ENCODE measurements at places on chromosomes 5 and 9.

DNA sequence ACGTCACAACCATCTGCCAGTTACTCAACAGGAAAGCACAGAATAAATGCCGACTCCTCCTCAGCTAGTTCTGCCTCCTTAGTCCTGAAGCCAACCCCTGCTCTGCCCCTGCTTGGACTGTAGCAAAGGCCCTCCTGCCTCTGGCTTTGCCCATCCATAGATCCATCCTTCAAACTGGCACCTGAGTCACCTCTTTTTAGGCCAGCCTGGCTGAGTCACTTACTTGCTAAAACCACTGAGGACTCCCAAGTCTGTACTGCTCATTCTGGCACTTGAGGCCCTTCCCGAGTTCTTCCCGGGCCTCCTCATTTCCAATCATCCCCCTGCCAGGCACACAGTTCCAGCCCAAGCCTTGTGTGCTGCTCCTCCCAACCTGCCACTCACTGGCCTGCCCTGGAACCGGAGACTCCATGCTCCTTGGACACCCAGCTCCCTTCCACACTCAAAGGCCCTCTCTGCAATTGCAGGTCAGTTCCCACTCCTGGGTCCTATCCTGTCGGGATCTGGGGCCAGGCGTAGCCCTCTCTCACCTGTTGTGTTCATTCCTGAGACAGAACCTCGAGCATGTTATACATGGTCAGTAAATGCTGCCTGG lies 220.1 kb downstream of the DAB2IP start:
- DNase-seq = no peak

DNA sequence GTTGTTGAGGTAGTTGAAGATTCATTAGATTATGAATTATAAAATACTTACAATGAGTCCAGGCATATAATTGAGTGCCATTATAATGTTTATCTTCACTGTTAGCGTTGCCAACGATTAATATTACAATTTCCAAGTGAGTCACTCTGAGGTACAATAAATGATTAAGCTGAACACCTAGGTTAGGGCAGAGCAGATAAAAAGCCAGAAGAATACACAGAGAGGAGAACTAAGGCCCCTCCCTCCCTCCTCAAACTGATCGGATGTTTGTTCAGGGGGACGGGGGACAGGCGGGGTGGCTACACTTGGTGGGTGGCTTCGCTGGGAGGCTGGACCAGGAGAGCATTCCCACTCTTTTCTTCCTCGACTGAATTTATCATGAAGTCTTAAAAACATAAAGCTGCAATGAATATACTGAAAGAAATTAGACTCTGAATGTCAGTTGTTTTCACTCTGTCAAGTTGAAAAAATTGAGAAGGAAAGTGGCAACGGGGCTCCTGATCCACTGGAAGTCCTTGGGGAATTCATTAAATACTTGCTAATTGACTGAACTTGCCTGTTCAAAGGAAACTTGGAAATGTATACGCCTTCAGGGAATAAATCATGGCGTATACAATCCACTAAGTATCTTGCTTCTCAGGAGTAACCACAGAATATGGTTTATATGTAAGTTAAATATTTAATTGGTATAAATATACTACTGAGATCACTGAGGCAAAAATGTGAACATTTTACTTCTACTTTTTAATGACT lies 198.1 kb downstream of the TSSK1B start:
- no peak for DNase-seq

GRCh38 chr5:112860929-112861637 lies at the start of gene SRP19:
Gene SRP19 (plus strand): TSS chr5:112861287. CDS start chr5:112861377, 90 bp downstream.
- peak; percentile 96 for DNase-seq

GRCh38 chr5:83577036-83577636 lies 105.6 kb downstream of the VCAN start:
- no peak for DNase-seq

GRCh38 chr5:169808118-169808581 lies 171.1 kb downstream of the DOCK2 start:
- no peak for DNase-seq

GRCh38 chr5:33631786-33632185 lies 191.0 kb downstream of the TARS1 start:
- DNase-seq = peak; percentile 4

- DNase-seq = no peak
Measured at GRCh38 chr5:124596595-124597421, 149.6 kb downstream of the ZNF608 start.

GRCh38 chr5:157415838-157416237 lies 44.2 kb upstream of the NIPAL4 start:
- no peak for DNase-seq

DNA sequence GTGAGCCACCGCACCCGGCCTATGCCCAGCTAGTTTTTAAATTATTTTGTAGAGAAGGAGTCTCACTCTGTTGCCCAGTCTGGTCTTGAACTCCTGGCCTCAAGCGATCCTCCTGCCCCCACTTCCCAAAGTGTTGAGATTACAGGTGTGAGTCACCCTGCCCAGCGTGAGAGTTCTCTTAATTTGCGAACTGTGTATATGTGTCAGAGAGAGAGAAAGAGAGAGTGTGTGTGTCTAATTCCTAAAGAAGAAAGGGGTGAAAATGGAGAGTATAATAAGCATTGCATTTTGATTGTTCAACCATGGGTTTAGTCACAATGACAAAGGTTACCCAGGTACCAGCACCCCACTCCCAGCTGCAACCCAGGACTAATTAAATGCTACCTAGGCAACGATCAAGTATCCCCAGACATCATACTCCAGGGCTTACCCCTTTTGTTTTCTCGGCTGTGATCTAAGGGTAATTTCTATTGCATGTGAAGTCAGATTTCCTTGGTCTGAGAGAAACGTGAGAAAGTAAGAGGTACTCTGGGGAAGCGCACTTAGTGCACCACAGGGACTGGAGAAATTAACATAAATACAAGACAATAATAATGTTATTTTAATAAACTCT lies 16.6 kb downstream of the MAP1B start:
- no peak for DNase-seq

DNA sequence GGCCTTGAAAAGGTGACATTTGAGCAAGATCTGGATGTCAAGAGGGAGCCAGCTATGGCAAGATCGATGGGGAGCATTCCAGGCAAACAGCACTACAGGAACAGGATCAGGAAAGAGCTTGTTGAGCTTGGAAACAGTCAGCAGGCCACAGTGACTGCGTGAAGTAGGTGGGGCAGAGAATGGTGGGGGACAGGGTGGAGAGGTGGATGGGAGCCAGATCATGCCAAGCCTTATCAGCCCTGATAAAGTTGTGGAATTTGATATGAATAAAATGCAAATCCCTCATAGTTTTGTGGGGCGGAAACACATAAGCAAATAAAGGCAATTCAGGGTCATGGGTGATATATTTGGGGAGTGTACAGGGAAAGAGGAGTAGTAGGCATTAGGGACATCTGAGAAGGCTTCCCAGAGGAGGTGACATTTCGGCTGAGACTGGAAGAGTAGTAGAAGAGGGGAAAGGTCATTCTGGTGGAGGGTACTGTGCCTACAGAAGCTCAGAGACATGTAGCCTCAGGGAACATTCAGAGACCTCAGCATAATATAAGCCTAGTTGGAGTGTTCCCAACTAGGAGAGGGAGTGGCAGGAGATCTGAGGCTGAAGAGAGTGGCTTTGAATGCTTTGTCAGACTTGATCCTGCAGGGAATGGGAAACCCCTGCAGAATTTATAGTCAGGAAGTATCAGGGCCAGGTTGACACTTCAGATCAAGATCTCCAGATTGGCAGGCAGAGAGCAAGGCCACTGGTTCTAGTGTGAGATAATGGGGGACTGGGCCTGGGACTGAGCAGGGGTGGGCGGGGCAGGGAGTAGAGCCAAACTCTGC lies 9.7 kb upstream of the CYSTM1 start:
- no peak for DNase-seq

GRCh38 chr5:145943674-145944121 lies 7.3 kb downstream of the SH3RF2 start:
- DNase-seq = no peak

Measured in GM18507 (cell line).